ENCODE measurements at places on chromosomes 5 and 9. TPM values are rescaled to one million over a fixed set of nuclear protein-coding genes. Genes with fewer than 3 reads are reported as not detected.
A peak's percentile ranks its signal among the peaks of the same experiment; 100 is the strongest.

DNA sequence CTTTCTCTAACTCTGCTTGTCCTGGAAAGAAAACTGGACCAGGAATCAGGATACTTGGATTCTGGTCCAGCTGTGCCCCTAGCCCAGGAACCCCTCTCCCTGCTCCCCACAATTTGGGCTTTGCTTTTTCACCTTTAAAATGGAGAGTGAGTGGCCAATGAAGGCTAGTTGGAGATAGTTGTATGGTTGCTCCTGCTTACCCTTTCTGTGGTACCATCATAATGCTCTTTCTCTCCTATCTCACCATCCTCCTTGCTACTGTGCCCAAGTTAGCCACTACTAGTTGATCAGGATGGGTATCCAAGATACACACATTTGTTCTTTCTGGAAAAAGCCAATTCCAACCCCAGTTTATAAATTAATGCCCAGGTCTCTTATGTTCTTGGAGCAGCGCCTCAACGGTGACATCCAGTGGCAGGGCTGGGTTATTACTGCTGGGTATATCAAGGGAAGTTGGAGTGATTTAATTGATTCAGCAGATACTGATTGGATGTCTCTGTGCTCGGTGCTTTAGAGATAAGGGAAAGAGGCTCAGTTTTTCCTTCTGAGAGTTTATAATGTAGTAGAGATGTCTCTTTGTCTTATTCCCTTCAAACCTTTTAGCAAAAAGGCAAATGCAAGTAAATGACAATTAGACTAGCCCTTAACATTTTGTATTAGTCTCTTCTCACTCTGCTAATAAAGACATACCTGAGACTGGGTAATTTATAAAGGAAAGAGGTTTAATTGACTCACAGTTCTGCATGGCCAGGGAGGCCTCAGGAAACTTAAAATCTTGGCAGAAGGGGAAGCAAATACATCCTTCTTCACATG is 38.5 kb downstream of the FAXDC2 start:
- DNase-seq: peak; percentile 61

- no peak for DNase-seq
These were observed 221.9 kb downstream of the GABRG2 start for GRCh38 chr5:162289489-162289888.

DNA sequence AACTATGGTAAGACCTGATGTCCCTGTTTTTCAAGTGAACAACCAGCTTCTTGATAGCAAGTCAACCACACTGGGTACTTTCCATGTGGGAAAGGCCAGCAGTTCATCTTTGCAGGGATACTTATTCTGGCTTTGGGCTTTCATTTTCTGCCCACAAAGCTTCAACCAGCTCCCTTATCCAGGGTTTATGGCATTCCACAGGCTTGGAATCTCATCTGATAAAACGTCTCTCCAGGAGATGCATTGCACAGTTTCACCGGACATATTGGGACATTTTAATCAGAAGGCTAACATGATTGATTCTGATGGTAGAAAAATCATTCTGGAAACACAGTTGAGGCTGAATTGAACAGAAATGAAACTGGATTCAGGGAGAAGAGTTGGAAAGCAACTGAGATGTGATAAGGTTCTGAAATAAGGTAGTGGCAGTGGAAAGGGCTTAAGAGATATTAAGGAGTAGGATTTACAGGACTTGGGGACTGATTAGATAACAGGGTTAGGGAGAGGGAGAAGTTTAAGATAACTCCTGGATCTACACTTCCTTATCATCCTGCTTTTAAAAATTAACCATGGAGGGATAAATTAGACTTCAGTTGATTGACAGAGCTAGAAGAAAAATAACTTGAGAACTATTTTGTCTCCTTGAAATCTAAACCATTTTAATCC is 195.8 kb upstream of the FBXL7 start:
- DNase-seq: no peak

DNA sequence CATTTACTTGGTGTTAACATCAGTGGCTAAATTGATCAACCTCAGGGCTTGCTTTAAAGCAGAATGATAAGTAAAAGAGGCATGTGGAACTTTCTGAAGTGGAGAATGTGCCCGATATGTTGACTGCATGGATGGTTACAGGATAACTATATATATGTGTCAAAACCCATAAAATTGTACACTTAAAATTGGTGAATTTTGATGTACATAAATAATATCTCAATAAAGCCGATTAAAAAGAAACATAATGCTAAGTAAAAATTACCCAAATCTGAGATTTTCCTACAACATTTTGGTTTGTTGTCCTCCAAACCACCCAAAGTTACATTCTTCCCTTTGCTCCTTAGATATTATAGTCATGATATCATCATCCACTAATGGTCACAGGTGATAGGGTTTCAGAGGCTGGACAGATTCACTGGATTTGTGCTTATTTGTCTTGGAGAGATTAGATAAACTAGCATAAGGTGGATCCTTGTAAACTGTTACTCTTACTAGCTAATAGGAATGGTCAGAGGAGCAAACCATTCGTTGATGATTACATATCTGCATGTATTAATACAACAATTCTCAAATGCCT is 119.7 kb upstream of the RPS23 start:
- DNase-seq: no peak

- no peak for DNase-seq
These were observed 207.9 kb upstream of the OTULINL start for GRCh38 chr5:14373685-14374084.

Gene NFIB
- total RNA-seq: 12.5 TPM

DNA sequence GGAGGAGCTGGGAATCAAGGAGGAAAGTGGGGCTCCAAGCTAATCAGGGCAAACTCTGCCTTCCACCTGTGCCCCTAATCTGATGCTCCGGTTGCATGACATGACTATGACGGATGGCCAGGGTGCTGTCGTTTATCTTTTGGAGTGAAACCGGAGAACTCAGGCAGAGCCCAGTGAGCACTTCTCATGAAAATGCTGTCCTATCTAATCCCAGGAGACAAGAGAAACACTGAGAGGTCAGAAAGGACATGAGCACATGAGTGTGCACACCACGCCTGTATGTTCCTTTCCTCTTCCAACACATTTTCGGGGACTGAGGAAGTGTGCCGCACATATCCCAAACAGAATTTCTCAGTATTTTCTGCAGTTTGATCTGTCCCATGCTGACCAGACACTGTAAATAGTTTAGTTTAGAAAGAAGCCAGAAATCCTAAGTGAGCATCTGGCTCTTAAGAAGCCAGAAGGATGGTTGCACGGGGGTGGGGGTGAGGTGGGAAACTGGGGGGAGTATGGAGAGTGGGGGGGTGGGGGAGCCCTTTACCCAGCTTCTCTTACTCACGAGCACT is 217.1 kb downstream of the TSSK1B start:
- no peak for DNase-seq

- no peak for DNase-seq
These were observed 32.5 kb downstream of the TENT4A start for GRCh38 chr5:6745706-6746222.

DNA sequence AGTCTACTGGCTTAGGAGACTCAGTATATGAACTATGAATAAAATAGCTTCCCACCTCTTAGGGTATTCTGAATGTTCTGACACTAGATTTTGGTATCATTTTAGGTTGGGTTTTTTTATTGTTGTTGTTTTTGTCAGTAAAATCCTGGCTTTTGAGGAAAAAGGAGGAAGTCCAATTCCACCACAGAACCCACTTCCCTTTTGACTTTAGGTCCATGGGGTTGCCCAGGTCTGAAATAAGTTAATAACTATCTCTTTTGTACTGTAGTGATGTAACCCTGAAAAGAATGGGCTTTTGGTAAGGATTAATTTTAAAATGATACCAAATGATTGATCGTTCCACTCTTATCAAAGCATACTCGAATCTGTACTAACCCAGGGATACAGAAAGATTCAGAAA is 29.1 kb upstream of the IL12B start:
- DNase-seq: no peak

GRCh38 chr5:160508780-160509361 is 87.2 kb downstream of the PTTG1 start:
- DNase-seq: peak; percentile 57

DNA sequence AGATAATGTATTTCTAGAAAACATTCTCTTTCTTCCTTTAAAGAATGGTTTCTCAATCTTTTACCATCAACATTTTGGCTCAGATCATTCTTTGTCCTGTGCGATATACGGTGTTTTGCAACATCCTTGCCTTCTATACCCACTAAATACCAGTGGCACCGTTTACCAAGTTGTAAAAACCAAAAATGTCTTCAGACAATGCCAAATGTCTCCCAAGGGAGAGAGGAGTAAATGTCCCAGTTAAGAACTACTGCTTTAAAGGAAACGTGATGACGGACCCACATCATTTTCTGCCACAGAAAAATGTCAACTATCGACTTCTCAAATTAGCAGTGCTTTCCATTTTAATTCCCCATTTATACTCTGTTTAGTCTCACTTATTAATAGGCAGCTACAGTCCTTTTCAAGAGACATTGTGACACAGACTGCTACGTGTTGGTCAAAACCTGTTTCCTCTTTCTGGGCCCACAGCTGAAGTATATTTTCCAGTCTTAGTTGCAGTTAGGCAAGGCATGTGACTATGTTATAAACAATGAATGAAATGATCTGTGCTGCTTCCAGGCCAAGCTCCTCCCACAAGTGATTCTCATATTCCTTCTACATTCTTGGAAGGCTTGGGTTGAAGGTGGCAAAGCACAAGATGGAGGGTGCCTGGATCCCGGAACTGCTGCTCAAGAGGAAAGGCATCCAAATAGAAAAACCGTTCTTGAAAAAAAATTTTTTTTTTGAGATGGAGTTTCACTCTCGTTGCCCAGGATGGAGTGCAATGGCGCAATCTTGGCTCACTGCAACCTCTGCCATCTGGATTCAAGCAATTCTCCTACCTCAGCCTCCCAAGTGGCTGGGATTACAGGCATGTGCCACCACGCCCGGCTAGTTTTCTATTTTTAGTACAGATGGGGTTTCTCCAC is 8.8 kb downstream of the PRXL2C start:
- no peak for DNase-seq

- DNase-seq: peak; percentile 63
These were observed 21.4 kb upstream of the FLT4 start for GRCh38 chr5:180670586-180671359.

Gene PDCD1LG2
- total RNA-seq: not detected

Data from WTC11 (cell line).